ENCODE measurements at places on chromosomes 4 and X.

DNA sequence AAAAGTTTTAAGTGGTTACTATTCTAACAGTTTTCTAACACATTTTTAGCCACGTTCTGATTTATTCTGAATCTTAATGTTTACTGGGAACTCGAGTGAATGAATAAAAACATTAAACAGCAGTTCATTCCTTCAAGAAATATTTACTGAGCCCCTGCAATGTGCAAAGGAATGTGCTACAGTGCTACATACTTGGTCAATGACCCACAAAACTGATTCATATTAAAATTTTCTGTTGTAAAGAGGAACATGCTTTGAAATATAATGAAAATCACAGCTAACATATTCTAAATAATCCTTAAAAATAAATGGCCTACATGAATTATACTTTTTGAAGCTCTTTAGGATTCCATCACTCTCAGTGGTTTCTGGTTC is 78.7 kb downstream of the ARAP2 start:
- DNase-seq: no peak

- no peak for DNase-seq
Observed at GRCh38 chr4:75727073-75727472, 2.7 kb downstream of the USO1 start.

GRCh38 chrX:48826876-48827653 is 752 bp downstream of the ERAS start:
- no peak for DNase-seq

GRCh38 chr4:81142744-81143143 is 72.3 kb downstream of the PRKG2 start:
- no peak for DNase-seq

GRCh38 chrX:85052636-85053343 is 49.1 kb downstream of the APOOL start:
- DNase-seq: no peak

- no peak for DNase-seq
Observed at GRCh38 chrX:132999209-132999608, 40.8 kb upstream of the HS6ST2 start.

- no peak for DNase-seq
Observed at GRCh38 chrX:25191403-25191802, 175.6 kb upstream of the ARX start.

DNA sequence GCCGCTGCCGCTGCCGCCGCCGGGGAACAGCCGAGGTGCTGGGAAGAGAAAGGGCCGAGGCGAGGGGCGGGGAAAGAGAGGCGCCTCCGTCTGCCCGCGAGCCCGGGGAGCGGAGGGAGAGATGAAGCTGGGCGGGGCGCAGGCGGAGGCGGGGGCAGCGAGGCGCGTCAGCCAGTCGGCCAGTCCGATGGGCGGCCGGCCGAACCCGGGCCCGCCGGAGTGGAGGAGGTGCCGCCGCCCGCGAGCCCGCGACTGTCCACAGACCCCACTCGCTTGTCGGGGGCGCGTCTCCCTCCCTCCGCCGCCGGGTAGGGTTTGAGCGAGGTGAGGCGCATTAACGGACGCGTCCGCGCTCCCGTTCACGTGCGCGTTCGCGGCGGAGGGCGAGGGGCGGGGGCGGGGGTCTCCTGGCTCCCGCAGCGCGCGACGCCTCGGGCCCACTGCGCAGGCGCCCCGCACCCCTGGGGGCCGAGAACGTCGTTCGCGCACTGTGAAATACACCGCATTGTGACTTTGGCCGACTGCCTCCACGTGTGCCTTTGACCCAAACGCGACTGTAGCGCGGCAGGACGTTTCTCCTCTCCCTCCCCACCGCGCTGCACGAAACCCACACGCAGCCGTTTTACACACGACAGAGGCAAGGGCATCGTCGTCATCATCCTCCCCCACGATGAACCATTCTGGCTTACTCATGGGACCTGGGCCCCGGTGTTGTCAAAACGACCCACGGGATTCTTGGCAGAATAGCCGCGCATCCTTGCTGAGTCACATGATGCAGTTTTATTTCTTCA is at the start of gene NUDT11:
NUDT11 (minus strand) TSS at position 92 of the 791 bp plus-strand sequence. CDS start 148 bp downstream, outside the sequence.
- peak; percentile 70 for DNase-seq

- DNase-seq: no peak
Observed at GRCh38 chrX:13428053-13428786, 108.4 kb upstream of the ATXN3L start.

DNA sequence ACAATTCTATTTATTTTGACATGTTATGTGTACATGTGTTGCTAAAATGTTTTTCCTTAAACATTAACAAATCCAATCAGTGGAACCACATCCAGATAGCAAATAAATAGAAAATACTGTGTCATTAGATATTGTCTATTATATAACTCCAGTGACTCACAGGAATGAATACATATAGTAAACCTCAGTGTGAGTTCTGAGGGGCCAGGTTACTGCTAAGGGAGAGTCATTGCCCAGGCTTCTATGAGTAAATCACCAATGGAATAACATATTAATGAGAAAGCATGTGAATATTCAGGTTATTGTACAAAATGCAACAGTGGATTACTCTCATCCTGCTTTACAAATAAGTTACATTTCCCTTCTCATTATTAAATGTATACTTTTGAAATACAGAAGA is 27.2 kb downstream of the TACR3 start:
- DNase-seq: no peak

DNA sequence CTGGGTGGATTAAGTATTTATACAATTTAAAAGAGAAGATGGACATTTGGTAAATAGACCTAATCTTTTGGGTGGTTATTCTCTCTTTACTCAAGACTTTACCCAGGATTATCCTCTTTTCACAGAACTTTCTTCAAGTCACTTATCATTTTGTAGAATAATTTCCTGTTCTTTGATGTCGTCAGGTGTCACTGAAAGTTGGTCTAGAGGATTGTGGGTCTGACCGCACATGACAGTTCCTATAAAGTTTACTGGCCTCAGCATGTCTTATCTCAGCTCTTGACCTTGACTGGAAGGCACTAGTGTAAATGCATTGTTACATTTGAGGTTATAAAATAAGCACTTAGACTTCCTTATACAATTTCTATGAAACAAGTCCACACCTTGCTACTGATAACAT is 139.9 kb upstream of the SLC4A4 start:
- no peak for DNase-seq

DNA sequence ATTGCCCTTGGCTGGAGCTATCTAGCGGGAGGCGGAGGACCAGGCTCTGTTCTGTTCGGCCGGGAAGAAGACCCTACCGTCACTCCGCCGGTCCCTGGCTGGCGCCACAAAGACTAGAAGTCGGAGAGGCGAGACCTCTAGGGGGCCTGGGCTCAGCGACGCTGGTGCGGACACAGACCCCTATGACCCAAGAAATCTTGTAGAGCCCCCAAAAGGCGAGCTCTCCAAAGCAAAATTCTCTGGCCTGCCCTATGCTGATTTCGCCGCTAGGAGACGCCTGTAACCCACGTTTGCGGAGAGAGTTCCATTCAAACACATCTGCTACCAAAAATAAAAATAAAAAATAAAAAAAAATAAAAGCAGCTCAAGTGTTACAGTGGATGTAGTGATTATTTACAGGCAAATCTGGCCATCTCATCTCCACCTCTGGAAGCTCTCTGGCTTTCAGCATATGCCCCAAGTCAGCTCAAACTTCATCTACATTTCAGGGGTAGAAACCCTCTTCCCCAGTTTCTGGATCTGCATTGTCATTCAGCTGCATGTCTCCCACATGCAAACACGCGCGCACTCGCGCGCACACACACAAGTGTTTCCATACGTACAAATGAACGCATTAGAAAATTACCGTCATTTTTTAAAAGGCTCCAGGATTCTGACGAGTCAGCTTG is 2.4 kb upstream of the PCDH10 start:
- no peak for DNase-seq

GRCh38 chr4:26786916-26787315 is 73.7 kb upstream of the STIM2 start:
- DNase-seq: no peak

DNA sequence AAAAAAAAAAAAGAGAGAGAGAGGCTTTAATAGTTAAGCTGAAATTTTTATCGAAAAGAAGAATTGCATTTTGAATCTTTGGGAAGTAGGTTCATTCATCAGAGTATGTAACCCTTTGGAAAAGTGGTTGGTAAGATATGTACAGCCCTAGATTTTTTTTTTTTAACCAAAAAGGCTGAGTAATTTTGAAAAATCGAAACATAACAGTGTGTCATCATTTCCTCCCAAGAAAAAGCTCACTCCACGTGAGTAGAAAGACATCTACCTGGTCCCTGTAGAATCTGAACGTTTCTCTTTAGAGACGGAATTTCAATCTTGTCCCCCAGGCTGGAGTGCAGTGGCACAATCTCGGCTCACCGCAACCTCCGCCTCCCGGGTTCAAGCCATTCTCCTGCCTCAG is 16.2 kb downstream of the SHOX start:
- no peak for DNase-seq

- no peak for DNase-seq
Observed at GRCh38 chr4:39855909-39856512, 121.7 kb downstream of the PDS5A start.

- no peak for DNase-seq
Observed at GRCh38 chr4:10093801-10094552, 22.6 kb downstream of the WDR1 start.

- DNase-seq: no peak
Observed at GRCh38 chr4:12211636-12212035, 782.9 kb upstream of the HS3ST1 start.

DNA sequence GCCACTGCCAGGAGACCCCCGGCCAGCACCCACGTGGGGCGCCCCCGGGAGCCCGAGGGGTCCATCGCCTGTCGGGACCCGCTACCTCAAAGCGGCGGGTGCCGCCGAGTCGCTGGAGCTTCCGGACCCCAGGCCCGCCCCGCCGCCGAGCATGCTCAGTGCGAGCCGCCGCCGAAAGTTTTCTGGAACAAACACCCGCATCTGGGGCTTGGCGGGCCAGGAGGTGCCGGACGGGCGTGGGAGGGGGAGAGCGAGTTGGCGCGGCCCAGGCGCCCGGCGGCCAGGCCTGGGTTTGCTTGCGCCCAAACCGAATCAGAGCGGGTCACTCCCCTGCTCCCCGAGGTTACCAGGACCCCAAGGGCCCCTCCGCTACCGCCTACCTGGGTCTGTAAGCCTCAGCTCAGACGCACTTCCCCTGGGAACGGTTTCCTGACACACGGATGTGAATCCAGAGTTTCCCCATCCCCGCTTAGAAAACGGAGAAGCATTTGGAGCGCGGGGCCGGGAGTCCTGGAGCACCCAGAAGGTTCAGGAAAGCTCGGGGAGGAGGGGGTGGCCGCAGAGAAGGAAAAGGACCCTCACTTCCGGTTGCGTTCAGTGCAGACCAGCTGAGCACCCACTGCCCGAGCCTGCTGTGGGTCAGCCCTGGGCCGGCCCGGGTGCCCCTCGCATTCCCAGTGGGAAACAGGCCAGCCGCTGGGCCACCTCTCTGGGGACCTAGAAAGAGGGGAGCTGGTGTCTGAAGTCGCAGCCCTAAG is at the start of gene EVC2:
EVC2 (minus strand) TSS at position 111 of the 758 bp plus-strand sequence; CDS start at position 65, 46 bp downstream.
- no peak for DNase-seq

DNA sequence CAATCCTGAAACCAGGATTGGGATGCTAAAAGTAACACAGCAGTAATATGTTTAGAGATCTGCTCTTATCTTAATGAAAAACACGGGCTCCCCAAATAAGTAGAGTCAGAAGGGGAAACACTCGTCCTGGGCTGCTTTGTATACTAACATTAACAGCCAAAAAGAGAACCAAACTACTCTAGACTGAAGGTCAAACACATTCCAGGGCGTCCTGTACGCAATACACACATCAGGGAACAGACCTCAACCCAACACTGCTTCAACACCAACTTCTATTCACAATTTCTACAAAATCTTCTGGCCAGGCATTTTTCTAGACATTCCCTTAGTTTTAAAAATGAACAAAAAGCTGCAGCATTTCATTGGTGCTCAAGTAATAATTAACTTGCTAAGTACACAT is 21.4 kb downstream of the FAT1 start:
- no peak for DNase-seq

GRCh38 chrX:29090811-29091210 is 503.6 kb downstream of the IL1RAPL1 start:
- DNase-seq: peak; percentile 0

DNA sequence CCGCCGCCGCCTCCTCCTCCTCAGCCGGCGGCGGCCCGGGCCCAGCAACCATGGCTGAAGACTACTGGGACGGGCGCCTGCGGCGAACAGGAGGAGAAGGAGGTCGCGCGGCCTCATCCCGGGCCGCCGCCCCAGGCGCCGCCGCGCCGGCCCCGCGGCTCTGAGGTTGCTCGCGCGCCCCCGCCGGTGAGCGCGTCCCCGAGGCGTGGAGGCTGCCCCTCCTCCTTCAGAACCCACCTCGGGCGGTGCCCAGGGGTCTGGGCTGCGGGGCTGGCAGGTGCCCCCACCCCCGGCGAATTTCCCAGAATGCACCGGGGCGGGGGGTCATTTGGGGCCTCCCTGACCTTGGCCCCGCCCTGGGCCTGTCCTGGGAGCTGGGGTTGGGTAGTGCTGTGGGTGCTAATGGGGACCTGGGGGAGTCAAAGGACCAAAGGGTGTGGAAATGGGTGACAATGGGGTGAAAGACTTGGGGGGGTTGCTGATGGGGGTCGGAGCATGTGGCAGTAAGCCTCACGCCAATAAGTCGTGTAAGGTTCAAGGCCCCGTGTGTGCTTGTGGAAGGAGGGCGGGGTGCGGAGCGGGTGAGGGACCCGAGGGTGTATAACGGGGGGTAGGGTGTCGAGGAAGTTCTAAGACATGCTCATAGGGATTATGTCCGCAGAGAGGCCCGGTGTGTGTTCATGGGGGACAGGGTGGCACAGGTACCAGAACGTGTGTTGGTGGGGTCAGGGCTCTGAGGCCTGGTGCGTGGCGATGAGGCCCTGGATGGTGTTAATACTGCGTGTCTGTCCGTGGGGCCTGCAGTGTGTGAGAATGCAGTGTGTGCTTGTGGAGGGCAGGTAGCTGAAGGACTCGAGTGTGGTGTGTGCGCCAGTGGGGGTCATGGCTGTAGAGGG is 687 bp downstream of the CDK16 start:
- no peak for DNase-seq

DNA sequence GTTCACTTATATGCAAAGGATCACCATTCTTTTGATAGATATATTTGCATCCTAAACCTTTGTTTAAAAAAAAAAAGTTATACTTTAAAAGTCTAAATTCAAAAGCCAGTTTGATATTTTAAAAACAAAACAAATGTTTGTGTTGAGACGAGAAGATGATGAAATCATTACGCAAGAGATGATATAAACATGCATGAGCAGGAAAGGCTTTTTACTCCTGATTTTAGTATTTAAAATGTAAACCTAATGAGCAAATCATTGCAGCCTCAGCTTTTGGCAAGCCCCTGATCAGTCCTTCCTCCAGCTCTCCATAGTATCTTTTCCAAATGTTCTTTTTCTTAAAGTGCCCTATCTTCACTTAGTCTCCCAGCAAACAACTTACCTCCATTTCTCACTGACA is 115.6 kb downstream of the ARAP2 start:
- DNase-seq: no peak

DNA sequence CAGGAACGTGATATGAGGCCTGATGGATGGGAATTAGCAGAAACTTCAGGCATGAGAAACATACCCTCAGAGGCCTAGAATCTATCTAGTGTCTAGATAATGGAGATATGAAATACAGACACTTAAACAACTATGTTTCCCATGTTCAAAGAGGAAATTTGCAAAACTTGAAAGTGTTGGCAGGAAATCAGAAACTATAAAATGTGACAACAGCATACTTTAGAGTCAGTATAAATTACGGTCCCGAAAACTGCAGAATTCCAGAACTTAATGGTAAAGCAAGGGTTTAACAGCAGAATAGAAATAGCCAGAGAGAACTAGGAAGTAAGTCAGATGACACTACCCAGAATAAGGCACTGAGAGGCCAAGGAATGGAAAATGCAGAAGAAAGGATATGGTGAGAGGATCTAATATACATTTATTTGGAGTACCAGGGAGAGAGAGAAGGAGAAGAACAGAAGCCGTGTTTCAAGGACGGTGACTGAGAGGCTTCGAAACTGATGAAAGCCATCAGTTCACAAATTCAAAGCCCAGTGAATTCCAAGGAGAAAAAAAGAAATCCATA is 7.4 kb downstream of the HTT-AS start:
- DNase-seq: no peak

All from SHP77 (cell line).